ENCODE measurements at places on chromosomes 6 and 20.

GRCh38 chr6:54366667-54367327, 58.6 kb downstream of the TINAG start:
- DNase-seq = no peak

GRCh38 chr20:35311409-35311808, 19.2 kb upstream of the FAM83C start:
- DNase-seq = peak; percentile 63

- no peak for DNase-seq
Observed at GRCh38 chr6:16295471-16295870, 57.1 kb downstream of the GMPR start.

GRCh38 chr6:158417760-158418098, 105.5 kb downstream of the TULP4 start:
- no peak for DNase-seq

DNA sequence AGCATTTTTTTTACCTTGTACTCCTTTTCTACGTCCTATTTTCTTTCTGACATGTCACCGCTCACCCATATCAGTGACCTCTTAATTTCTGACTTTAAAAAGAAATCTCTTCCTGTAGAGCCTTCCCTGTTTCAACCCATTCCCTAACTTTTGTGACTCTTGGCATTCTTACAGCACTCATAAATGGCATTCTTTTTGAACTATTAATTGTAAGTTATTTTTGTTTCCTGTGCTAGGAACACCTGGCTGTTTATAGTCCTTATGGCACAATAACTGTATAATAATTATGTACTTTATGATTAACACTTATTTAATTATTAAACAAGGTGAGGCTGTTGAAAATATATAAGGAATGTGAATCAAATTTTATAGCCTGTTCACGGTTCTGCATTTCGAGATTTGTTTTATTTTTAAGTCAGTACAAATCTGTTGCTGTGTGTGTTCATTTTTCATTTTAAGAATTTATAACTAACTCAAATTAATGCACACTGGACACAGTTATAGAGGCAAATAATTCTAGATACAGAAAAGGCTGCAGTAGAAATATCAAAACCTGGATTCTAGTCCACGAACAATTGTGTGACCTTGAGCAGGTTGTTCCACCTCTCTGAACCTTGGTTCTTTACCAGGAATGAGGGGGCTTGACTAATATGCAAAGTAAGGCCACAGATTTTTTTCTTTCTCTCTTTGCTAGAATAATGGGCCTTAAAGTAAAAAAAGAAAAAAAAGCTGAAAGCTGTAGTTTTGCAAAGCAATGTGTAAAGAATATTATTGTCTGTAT, 1.5 kb downstream of the KIZ start:
- no peak for DNase-seq
